ENCODE measurements at places on chromosomes 5 and 9. TPM values are rescaled to one million over a fixed set of nuclear protein-coding genes. Genes with fewer than 3 reads are reported as not detected.
A peak's percentile ranks its signal among the peaks of the same experiment; 100 is the strongest.

DNA sequence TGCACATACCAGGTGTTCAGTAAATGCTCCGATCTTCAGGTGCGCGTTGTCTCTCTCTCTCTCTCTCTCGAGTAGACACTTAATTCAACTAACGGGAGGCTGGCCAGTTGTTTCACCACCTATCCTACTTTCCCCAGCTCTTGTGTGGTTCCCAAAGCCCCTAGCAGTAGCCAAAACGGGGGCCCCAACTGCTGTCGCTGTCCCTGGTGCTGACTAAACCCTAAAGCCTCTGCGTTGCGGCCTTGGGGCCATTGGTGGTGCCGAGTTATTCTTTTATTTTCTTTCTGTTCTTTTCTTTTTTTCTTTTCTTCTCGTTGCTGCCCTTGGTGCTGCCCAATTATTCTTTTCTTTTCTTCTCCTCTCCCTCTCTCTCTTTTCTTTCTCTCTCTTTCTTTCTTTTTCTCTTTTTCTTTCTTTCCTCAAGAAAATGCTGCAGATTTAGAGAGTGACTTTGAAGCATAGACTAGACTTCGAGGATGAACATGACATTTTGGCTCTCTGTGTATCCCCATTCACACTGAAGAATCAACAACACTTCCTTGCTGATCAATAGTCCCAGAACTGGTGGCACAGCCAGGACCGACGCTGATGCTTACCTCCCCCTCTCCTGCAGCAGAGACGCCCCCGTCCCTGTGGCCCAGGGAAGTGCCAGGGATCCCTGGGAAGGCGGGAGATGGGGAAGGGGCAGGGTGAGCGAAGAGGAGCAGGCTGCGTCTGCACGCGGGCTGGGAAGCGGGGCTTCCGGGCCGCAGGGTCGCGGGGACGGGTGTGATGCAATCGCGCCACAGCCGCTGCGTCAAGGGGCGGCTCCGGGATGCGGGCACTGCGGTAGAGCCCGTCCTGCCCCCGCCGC is at the start of gene FBLL1:
TSS of gene FBLL1 (plus strand) at position 785 of the 853 bp plus-strand sequence. CDS start 200 bp downstream, outside the sequence.
- peak; percentile 84 for DNase-seq

- no peak for DNase-seq
Observed at GRCh38 chr5:112902561-112902960, 19.5 kb downstream of the REEP5 start.

DNA sequence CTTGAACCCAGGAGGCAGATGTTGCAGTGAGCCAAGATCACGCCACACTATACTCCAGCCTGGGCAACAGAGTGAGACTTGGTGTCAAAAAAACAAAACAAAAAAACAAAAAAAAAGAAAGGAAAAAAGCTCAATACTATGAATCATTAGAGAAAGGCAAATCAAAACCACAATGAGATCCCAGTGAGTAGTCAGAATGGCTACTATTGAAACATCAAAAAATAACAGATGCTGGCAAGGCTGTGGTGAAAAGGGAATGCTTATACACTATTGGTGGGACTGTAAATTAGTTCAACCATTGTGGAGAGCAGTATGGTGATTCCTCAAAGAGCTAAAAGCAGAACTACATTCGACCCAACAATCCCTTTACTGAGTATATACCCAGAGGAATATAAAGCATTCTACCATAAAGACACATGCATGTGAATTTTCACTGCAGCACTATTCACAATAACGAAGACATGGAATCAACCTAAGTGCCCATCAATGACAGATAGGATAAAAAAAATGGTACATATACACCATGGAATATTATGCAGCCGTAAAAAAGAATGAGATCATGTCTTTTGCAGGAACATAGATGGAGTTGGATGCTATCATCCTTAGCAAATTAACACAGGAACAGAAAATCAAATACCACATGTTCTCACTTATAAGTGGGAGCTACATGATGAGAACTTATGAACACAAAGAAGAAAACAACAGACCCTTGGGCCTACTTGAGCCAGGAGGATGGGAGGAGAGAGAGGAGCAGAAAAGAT is 81.9 kb upstream of the ARRDC3 start:
- no peak for DNase-seq

GRCh38 chr9:121781701-121782464 is 130.4 kb downstream of the DAB2IP start:
- no peak for DNase-seq

GRCh38 chr5:103369125-103370120 is 110.9 kb downstream of the MACIR start:
- no peak for DNase-seq

- DNase-seq = no peak
Observed at GRCh38 chr9:76615177-76615603, 149.0 kb upstream of the PCA3 start.

DNA sequence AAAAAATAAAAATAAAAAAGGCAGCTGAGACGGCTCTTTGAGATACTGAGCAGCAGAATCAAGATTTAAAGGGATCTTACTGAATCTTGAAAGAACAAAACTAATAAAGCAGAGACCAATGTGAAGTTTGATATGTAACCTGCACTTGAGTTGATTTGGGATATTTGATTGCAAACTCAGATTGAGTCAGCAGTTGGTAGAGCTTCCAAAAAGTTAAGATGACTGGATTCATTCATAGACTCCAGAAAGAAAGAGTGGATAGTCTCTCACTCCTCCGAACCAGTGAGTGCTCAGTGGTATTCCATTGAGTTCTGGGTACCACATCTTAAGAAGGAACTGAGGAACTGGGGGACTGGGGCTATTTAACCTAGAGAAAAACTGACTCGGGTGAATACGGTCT is 52.7 kb upstream of the TESK1 start:
- no peak for DNase-seq

- DNase-seq = peak; percentile 90
Observed at GRCh38 chr5:11075035-11075805, 314.2 kb upstream of the DAP start.

DNA sequence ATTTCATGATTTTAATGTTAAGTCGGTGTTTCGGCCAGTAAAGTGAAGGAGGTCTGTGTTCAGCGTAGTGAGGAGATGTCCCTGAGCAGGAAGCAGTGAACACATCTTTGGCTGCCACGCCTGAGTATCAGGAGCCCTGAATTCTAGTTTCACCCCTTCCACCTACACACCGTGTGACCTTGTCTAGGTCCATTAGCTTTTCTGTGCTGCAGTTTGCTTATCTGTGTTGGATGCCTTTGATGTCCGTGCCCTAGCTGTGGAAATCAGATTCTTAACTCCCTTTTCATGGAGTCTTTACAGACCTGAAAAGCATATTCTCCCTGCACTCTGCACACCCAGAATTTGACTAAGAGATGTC is 601 bp downstream of the FBXO38 start:
- peak; percentile 0 for DNase-seq

GRCh38 chr5:67390935-67391334 is 194.3 kb upstream of the CD180 start:
- DNase-seq = no peak

- DNase-seq = no peak
Observed at GRCh38 chr5:168377525-168377924, 86.1 kb downstream of the WWC1 start.

Gene CTNNAL1
- 15.1 TPM for total RNA-seq

Gene IGFBPL1
- total RNA-seq = 239 TPM

Gene TMEM171
- total RNA-seq = 0.27 TPM

Gene SEMA6A
- total RNA-seq = 181 TPM
